ENCODE measurements at places on chromosomes 11 and 22.

DNA sequence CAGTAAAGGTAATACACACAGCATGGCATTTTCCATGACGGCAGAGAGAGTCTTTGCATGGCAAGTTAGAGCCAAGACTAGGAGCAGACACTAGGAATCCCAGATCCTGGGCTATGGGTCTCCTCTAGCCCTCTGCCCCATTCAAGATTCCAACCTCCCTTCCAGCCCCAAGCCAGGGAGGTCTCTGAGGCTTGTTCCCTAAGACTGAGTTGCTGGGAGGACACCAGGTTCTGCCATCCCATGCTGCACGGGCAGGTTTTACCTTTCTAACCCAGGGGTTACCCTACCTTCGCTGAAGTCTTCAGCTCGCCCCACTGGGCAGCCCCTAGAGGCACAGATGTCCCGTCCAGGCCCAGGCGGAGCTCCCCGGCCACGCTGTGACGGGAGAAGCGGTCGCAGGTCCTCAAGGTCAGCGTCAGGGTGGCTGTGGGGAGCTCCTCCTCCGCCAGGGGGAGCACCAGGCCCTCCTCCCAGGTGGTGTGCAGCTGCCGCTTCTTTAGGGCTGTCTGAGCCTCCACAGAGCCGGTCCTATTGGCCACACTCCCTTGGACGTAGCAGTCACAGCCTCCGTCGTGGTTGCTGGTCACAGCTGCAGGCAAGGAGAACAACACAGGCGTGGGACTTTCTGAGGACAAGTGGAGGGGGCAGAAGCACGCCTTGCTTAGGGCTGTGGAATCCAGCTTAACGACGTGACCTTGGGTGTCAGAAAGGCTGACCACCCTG, 33.8 kb downstream of the SYT13 start:
- peak; percentile 15 for DNase-seq

- no peak for DNase-seq
Measured at GRCh38 chr11:62421996-62422395, 3.2 kb downstream of the SCGB1A1 start.

- no peak for DNase-seq
Measured at GRCh38 chr11:102666331-102666957, 39.1 kb downstream of the MMP27 start.

DNA sequence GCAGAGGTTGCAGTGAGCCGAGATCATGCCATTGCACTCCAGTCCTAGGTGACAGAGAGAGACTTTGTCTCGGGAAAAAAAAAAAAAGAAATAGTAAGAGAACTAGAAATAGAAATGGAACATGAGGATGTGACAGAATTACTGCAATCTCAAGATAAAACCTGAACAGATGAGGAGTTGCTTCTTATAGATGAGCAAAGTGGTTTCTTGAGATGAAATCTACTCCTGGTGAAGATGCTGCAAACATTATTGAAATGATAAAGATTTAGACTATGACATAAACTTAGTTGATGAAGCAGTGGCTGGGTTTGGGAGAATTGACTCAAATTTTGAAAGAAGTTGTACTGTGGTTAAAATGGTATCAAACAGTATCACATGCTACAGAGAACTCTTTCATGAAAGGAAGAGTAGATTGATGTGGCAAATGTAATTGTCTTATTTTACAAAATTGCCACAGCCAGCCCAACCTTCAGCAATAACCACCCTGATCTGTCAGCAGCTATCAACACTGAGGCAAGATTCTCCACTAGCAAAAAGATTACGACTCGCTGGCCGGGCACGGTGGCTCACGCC, 13.7 kb downstream of the XNDC1N start:
- no peak for DNase-seq

- peak; percentile 88 for DNase-seq
Measured at GRCh38 chr22:27110665-27111451, 453.5 kb downstream of the MIAT start.

GRCh38 chr22:42217019-42217751, 53.3 kb downstream of the TCF20 start:
- no peak for DNase-seq

DNA sequence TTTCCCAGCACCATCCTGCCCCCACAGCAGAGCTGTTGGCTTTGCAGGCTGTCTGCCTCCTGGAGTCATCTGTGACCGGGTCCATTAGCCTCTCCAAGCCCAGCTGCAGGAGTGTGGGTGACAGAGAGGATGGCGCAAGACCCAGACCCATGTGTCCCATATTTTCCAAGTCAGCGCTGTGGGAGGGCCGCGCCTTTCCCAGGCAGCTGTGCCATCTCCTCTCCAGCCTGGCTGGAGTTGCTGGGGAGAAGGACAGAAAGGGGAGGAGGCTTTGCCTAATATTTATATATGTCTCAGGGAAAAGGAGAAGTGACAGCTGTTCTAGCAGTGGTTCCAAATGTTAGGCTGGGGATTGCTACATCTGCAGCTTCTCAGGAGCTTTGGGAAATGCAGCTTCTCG, 15.7 kb downstream of the DTX4 start:
- DNase-seq, result no peak

DNA sequence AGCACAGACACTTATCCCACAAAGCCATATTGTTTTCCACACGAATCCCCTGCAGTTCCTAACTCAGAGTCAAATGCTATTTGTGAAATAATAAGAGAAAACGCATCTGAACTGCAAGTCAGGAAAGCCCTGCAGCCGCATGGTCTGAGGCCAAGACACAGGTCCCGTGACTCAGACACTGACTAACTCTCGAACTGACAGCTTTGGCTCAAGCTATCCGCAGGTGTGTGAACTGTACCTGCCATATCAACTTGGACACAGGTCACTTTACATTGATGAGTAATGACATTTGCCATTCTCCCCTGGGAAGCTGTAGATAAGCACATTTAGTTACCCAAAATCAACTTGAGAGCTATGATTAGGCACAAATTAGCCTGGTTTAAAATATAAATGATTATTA, 34.9 kb upstream of the NFRKB start:
- no peak for DNase-seq

GRCh38 chr11:72824811-72825505, 10.7 kb downstream of the ATG16L2 start:
- DNase-seq, result no peak

- no peak for DNase-seq
Measured at GRCh38 chr11:66856496-66857233, at the start of gene LRFN4. Gene LRFN4 (plus strand): TSS chr11:66857064. CDS start chr11:66857745, 681 bp downstream.

DNA sequence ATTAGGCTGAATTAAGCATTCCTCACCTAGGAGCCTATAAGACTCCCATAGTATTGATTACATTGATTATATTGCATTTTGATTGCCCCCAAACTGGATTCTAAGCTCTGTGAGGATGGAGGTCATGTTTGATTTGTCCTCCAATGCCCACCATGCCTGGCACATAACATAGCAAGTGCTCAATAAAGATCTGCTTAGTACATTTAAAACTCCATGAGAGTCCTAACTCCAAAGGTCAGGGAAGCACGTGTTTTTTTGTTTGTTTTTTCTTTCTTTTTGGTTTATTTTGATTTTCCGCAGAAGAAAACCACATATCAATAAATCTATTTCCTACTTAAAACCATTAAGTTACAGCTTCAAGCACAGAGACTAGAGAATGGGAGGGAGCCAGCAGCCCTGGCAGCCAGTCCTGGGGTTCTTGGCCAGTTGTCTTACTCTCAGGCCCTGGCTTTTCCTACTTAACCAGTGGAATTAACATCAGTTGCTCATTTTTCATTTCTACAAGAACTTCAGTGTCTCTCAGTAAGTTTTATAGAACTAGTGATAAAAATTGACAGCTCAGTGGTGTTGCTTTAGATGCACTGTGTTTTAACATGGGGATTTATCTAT, 429.9 kb upstream of the CCDC90B start:
- no peak for DNase-seq

DNA sequence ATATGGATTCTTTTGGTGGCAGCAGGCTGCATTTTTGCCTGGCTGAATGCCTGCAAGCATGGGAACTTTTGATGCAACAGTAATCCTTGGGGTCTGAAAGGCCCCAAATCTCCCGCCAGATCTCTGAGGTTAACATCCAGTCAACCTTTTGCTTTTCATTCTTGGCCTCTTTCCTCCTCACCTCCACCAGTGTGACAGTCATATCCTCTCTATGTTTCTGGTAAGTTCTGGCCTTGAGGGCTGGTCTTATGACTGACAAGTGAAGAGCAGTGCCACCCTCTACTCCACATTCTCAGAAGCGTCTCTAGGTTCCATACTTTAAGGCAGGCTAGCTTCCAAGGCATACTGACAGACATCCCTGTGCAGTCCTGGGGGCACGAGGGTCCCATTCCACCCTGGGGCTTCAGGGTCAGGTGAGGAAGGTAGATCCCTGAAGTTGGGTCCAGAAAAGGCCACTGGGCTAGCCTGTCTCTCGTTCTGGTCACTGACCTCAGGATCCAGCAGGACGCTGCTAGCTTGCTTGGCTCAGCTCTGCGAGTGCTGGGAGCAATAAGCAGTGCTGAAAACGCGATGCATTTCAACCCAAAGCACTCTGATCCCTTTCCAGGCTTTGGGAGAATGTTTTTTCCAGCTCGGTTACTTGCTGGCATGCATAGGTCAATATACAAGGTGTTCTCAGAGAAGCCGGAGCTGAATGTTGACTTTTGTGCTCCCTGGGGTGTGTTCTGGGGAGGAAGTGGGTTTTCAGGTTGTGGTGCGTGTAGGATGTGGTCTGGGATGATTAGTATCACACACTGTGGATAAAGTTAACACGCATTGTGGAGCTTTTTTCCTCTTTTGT, 75.2 kb downstream of the PTPRJ start:
- DNase-seq, result no peak

DNA sequence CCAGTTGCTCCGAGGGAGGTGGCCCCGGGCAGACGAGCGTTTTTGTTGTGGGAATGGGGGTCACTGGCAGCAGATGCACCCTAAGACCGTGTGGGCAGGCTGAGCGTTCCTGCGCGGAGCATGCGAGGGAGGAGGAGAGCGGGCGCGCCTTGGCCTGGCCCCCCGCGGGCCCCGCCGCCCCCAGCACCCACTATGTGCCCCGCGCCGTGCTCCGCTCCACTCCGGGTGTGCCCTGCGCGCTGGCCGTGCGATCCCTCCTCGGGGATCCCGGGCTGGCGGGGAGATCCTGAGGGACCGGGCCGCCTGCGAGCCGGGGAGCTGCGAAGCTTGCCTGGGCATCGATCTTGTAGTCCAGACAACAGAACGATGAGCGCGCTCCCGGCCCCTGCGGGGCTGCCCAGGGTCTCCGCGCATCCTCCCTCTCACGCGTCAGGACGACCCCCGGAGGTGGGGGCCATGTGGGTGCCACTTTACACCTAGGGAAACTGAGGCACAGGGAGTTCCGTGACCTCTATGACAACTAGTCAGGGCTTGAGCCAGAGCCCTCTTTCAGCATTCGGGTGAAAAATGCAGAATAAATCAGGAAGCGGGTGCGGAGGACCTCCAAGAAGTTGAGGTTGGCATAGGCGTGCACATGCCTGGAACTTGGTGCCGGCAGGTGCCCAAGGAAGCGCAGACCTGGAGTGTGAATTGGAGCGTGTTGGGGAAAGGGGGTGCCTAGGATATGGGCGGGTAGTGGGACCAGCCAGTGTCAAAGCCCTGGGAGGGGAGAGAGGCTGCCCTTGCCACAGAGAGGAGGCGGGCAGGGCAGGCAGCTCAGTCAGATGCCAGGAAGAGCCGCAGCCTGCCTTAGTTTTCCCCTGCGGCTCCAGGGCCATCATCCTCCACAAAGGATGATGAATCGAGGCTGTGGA, 1.3 kb upstream of the KMT5B start:
- DNase-seq, result no peak

GRCh38 chr11:123284454-123284853, 89.4 kb upstream of the CLMP start:
- DNase-seq, result no peak

GRCh38 chr11:126857860-126858808, 142.4 kb downstream of the KIRREL3 start:
- no peak for DNase-seq

DNA sequence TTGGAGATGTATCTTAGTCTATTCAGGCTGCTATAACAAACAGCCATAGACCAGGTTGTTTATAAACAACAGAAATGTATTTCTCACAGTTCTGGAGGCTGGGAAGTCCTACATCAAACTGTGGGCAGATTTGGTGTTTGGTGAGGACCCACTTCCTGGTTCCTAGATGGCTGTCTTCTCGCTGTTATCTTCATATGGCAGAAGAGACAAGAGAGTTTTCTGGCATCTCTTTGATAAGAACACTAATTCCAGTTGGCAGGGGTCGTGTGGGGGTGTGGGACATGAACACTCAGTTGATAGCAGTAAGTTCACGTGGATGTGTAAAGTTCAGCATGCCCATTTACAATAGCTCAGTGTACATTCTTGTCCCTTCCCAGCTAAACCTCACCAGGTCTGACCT, 41.3 kb upstream of the HMGXB4 start:
- DNase-seq, result no peak

GRCh38 chr11:61972672-61973475, 5.4 kb upstream of the FTH1 start:
- DNase-seq, result no peak

GRCh38 chr11:69094111-69094914, 45.6 kb downstream of the TPCN2 start:
- no peak for DNase-seq

GRCh38 chr22:33314316-33314715, 256.1 kb upstream of the SYN3 start:
- no peak for DNase-seq

All from NCI-H1694 (cell line).